ENCODE measurements at places on chromosomes 6 and 20.

DNA sequence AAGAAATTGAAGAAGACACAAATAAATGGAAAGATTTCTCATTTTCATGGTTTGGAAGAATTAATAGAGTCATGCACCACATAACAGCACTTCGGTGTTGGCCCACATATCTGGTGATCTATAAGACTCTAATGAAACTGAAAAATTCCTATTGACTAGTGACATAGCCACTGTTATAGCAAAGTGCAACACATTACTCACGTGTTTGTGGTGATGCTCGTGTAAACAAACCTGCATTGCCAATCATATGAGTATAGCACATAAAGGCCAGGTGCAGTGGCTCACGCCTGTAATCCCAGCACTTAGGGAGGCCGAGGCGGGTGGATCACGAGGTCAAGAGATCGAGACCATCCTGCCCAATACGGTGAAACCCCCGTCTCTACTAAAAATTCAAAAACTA lies 84.4 kb upstream of the STMND1 start:
- no peak overlapping the region for H3K4me3 ChIP-seq
- no peaks in the 10 kb centered on the region for H3K27me3 ChIP-seq
- DNase-seq, result no peak
- H3K4me1 ChIP-seq, result no peaks in the 10 kb centered on the region
- no peak overlapping the region for H3K27ac ChIP-seq
- no peaks in the 10 kb centered on the region for H3K36me3 ChIP-seq

DNA sequence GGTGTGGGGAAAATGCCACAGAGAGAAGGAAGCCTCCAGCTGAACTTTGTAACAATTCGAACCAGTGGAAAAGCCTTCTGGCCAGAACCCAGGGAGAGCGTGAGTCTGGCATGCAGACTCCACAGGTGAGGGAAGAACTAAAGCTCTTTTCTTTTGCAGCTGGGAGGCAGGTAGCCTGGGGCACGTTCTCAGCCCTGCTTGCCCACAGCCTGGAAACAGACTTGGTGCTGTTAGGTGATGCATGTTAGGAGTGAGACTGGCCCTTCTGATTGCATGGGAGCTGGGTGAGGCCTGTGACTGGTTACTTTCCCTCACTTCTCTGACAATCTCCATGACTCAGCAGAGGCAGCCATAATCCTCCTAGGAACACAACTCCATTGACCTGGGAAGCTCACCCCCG lies 34.2 kb downstream of the PROKR2 start:
- H3K27ac ChIP-seq, result no peak overlapping the region
- no peak overlapping the region for H3K4me3 ChIP-seq
- H3K36me3 ChIP-seq, result no peaks in the 10 kb centered on the region
- H3K27me3 ChIP-seq, result no peaks in the 10 kb centered on the region

DNA sequence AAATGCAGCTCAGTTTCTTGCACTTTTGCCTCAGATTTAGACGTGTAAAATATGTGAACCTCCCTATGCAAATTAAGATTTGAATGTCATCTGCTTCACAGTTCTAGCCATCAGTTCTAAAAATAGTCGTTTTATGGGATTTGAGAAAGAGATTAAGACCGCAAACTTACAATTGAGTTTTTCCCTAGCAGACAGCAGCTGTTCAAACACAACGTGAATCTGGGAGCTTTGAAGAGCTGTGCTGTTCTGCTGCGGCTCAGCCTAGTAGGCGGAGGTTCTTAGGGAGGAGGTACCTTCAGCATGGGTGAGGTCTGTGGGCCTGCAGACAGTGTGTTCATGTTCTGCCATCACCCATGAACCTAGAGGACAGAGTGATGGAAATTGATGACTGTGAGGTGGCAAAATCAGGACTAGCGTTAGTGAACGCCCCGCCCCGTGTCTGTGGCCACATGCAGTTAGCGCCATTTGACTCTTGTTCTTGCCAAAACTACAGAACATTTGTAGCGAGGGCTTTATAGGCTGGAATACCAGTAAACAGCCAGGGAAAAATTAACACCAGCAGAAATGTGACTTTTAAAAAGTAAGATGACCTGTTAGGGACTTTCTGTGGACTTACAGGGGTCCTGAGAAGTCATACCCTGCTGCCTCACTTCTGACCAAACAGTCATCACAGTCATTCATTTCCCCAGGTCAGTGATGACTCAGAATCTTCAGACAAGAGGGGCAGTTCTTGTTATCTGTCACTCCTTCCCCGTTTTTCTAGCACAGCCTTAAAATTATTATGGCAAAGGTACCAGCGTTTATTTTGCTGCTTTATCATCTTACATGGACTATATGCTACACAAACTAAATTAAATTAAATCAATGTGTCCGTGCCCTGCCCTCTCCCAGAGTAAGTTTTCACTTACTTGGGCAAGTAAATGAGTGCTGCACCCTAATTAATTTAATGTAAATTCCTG lies 84.3 kb upstream of the TMEM181 start:
- H3K4me3 ChIP-seq, result no peak overlapping the region
- no peaks in the 10 kb centered on the region for H3K4me1 ChIP-seq
- no peaks in the 10 kb centered on the region for H3K27me3 ChIP-seq
- no peak for DNase-seq

DNA sequence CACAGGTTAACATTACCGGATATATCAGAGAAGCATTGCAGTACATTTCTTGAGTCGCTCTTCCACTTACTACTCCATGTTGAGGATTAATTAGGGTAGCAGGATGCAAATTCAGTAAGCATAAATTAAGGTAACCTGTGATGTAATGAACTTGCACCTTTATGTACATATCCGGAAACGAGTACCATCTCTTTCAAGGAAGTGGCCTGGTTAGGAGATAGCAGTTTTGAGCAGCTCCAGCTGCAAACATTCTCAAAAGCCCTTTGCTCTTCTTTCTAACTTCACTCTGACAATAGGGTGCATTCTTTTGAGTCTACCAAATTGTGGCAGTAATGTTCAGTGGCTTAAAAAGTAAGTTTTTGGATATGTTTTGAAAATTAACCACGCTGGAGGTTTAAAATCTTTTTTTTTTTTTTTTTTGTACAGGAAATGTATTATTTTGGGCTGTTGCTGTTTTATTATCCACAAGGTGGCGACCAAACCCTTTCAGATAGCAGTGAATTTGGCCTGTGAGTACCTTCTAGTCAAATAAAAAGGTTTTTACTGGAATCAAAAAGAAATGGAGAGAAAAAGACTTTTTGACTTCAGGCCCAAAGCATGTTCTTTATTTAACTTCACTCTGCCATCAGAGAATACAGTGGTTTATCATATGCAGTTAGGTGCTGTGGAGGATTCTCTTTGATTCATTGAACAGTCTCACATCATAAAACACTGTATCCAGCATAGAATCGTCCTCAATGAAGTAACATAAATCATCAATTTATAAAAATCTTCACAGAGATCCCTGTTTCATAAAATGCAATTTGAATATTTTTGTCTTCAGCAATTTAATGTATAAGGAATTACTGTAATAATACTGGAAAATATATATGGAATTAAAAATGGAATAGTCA lies 8.9 kb downstream of the FAM217B start:
- H3K27ac ChIP-seq, result no peak overlapping the region
- no peak for DNase-seq
- no peak overlapping the region for H3K4me3 ChIP-seq
- no peaks in the 10 kb centered on the region for H3K27me3 ChIP-seq

DNA sequence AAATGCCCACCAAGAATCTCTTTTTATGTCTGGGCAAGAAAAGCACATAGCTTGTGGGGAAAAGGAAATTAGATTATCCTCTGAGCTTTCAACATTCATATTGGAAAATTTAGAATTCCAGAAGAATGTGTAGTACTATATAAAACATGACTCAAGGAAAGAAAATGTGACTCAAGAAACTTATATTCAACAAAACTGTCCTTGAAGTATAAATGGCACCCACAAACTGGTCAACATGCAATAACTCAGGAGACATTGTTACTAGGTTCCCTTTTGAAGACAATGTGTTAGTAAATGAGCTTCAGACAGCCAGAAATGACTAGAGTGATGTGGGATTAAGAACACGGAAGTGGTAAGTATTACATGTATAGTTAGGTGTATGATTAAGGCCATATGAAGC lies 26.1 kb upstream of the TINAG start:
- H3K4me3 ChIP-seq, result no peak overlapping the region
- no peak for DNase-seq
- H3K27ac ChIP-seq, result no peak overlapping the region
- H3K4me1 ChIP-seq, result no peaks in the 10 kb centered on the region
- H3K36me3 ChIP-seq, result no peaks in the 10 kb centered on the region

- H3K4me3 ChIP-seq, result no peak overlapping the region
- no peak overlapping the region for H3K27ac ChIP-seq
- H3K36me3 ChIP-seq, result no peaks in the 10 kb centered on the region
- H3K4me1 ChIP-seq, result no peaks in the 10 kb centered on the region
Observed at GRCh38 chr6:30411515-30412207, 66.7 kb downstream of the RPP21 start.

DNA sequence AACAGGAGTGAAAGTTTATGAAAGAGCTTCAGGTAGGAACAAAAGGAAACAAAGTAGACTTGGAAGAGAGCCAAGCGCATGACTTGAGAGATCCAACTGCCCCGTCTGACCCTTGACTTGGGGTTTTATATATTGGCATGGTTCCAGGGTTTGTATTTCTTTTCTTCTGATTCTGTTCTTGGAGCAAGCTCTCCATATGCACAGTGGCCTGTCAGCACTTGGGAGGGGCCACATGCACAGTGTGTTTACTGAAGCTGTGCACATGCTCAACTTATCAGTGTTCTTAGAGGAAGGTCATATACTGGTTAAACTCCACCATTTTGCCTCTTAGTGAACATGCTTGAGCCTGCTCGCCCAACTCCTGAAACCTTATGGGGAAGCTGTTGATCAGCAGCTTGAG lies 953.7 kb downstream of the TFAP2A start:
- H3K27ac ChIP-seq, result no peak overlapping the region
- DNase-seq, result no peak
- no peaks in the 10 kb centered on the region for H3K4me1 ChIP-seq
- H3K27me3 ChIP-seq, result no peaks in the 10 kb centered on the region
- no peak overlapping the region for H3K4me3 ChIP-seq
- H3K36me3 ChIP-seq, result no peaks in the 10 kb centered on the region

GRCh38 chr6:43096451-43097097 lies 20.5 kb downstream of the PTK7 start:
- peaks cover 7% of the 10 kb centered on the region for H3K4me1 ChIP-seq
- no peak overlapping the region for H3K27ac ChIP-seq
- H3K36me3 ChIP-seq, result no peaks in the 10 kb centered on the region
- no peak for DNase-seq
- no peak overlapping the region for H3K4me3 ChIP-seq

DNA sequence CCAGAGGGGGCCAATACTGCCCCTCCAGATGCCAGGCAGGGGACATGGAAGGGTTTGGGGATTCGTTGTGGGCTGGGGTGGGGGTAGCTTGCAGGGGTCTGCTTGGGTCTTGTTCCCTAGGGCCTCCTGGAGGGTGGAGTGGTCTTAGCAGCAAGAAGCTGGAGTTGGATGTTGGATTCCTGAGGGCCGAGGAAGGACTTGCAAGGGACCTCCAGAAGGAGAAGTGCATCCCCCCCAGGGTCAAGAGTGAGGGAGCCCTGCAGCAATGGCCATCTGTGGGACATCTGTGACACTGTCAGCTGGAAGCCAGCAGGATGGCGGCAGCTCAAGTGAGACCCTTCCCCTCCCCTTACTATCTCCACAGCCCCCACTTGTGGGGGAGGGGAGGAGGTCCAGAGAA lies 25.4 kb upstream of the CCN5 start:
- H3K4me3 ChIP-seq, result no peak overlapping the region
- no peaks in the 10 kb centered on the region for H3K27me3 ChIP-seq
- peaks cover 8% of the 10 kb centered on the region for H3K4me1 ChIP-seq
- no peaks in the 10 kb centered on the region for H3K36me3 ChIP-seq

DNA sequence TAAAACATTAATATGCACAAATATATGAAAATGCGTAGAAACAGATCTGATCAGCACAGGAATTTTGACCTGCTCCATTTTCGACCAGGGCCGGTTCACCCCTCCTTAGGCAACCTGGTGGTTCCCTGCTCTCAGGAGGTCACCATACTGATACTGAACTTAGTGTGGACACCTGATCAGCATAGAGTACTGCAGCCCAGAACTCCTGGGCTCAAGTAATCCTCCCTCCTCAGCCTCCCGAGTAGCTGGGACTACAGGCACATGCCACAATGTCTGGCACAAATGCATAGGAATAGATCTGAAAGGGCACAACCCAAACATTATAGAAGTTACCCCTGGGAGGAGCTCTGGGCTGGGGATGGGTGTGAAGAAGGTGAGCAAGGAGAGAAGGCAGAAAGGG lies 24.7 kb upstream of the DDO start:
- no peaks in the 10 kb centered on the region for H3K27me3 ChIP-seq
- no peak for DNase-seq
- no peak overlapping the region for H3K27ac ChIP-seq
- no peaks in the 10 kb centered on the region for H3K4me1 ChIP-seq
- H3K4me3 ChIP-seq, result no peak overlapping the region
- H3K36me3 ChIP-seq, result no peaks in the 10 kb centered on the region

GRCh38 chr20:5080384-5080877 lies 39.3 kb downstream of the PCNA start:
- H3K4me1 ChIP-seq, result no peaks in the 10 kb centered on the region
- no peak for DNase-seq
- H3K36me3 ChIP-seq, result no peaks in the 10 kb centered on the region
- H3K27me3 ChIP-seq, result no peaks in the 10 kb centered on the region
- H3K4me3 ChIP-seq, result no peak overlapping the region
- peak overlapping the region; percentile 74 for H3K27ac ChIP-seq

DNA sequence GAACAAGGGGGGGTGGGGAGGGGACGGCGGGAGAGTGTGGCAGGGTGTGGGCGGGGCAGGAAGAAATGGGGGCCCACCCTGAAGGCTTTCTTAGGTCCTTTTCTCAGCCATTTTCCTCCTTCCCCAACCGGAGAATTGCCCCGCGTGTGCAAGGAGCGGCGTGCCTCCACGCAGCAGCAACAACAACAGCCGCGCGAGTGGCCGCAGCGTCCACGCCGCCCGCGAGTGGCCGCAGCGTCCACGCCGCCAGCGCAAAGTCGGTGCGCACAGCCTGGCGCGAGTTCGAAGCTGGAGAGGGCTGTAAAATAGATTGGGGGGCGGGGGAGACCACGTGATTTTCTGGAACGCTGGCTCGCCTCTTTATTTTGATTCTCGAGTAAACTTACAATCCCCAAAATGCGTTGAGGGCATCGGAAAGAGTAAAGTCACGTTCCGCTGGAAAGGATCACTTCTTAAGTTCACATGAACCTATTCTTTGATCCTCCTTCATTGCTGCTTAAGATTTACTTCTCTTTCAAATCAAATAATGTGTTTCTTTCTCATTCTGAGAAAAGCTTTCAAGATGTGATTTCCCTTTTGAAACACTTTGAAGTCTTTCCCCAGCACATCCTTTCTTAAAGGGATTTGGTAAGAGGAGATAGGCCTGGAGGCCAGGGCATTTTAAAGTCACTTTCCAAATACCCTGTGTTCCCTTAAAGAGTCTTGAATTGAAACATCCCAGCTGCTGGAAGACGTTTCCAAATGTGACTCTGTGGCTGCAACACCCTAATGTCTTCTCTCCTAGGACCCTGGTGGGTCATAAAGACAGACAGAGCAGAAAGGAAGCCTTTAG lies 66.7 kb upstream of the ZNF217 start:
- no peak for DNase-seq
- H3K27ac ChIP-seq, result peak overlapping the region; percentile 43
- H3K4me3 ChIP-seq, result peak overlapping the region; percentile 45
- no peaks in the 10 kb centered on the region for H3K36me3 ChIP-seq
- peaks cover 30% of the 10 kb centered on the region for H3K4me1 ChIP-seq

Data from liver (tissue), 10 donors.